Activated CD4-positive, alpha-beta memory T cell treated with anti-CD3 and anti-CD28 coated beads, Interleukin-2, amount 10 ng/mL, durations not matched to agents 7 days and 5 days (primary cell): ENCODE measurements at places on chromosomes 7 and 10. TPM values are rescaled to one million over a fixed set of nuclear protein-coding genes. Genes with fewer than 3 reads are reported as not detected.

Gene ARMC10
- total RNA-seq, result 27.0 TPM

DNA sequence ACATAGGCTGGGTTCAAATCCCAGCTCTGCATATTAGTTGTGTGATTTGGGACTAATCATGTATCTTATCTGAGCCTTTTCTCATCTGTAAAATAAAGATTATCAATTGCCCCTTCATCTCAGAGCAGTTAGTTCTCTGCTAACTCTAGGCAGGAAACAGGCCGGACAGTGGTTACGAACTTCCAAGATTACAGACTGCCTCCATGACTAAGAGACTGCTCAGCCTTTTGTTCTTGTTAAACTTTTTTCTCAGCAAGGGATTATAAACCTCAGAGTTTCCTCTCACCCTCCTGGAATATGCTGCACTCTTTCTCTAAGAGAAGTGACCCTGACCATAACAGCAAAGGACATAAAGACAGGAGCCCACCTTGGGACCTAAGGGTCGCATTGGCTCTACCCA is 52.5 kb upstream of the NFKB2 start:
- H3K27ac ChIP-seq, result no peak overlapping the region
- peaks cover 6% of the 10 kb centered on the region for H3K4me1 ChIP-seq
- no peaks in the 10 kb centered on the region for H3K27me3 ChIP-seq
- DNase-seq, result no peak
- peaks cover 18% of the 10 kb centered on the region for H3K36me3 ChIP-seq
- no peak overlapping the region for H3K4me3 ChIP-seq

- H3K4me3 ChIP-seq, result no peak overlapping the region
- H3K4me1 ChIP-seq, result no peaks in the 10 kb centered on the region
- no peaks in the 10 kb centered on the region for H3K27me3 ChIP-seq
- DNase-seq, result no peak
Measured at GRCh38 chr10:58691528-58691927, 178.9 kb downstream of the BICC1 start.

- no peaks in the 10 kb centered on the region for H3K27me3 ChIP-seq
- H3K36me3 ChIP-seq, result no peaks in the 10 kb centered on the region
- no peak overlapping the region for H3K4me3 ChIP-seq
- DNase-seq, result no peak
- no peaks in the 10 kb centered on the region for H3K4me1 ChIP-seq
- H3K27ac ChIP-seq, result no peak overlapping the region
Measured at GRCh38 chr10:49743464-49744075, 18.6 kb downstream of the OGDHL start.

DNA sequence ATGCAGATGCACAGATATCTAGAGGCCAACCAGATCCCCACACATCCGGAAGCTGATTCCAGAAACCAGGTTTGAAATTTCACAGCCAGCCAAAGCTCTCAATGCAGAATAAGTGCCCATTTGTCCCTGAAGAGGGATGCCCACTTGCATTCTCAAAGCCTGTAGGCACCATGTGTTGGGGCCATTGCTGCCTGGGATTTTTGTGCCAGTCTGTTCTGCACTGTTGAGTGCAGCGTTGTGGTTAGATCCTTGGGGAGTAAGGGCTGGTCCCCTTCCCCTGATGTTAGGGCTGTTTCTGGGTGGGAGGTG is 62.4 kb downstream of the EEPD1 start:
- H3K4me1 ChIP-seq, result no peaks in the 10 kb centered on the region
- DNase-seq, result no peak
- H3K36me3 ChIP-seq, result no peaks in the 10 kb centered on the region
- H3K27me3 ChIP-seq, result peaks cover 3% of the 10 kb centered on the region
- no peak overlapping the region for H3K27ac ChIP-seq
- H3K4me3 ChIP-seq, result no peak overlapping the region

Gene C10orf67
- not detected for total RNA-seq

DNA sequence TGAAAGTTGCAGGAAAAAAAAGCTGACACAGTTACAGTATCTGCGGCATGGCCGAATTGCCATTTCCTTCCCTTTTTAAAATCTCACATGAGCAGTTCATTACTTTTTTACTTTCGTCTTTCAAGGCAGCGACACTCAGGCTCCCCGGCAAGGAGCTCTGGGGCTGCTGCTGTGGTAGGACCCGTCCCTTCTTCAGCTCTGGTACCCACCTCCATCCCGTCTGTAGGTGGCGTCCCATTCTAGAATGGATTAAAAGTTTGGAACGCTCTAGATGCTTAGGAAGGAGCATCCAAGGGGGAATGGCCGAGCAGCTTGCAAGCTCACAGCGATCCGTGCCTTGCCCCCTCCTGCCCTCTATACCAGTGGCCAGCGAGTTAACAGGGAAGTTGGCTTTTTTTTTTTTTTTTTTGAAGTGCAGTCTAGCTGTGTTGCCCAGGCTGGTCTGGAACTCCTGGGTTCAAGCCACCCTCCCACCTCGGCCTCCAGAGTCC is 22.8 kb upstream of the TTYH3 start:
- H3K36me3 ChIP-seq, result no peaks in the 10 kb centered on the region
- H3K4me1 ChIP-seq, result peaks cover 7% of the 10 kb centered on the region
- DNase-seq, result no peak
- no peak overlapping the region for H3K27ac ChIP-seq
- no peak overlapping the region for H3K4me3 ChIP-seq

GRCh38 chr7:49094866-49095265 is 170.5 kb downstream of the CDC14C start:
- H3K27ac ChIP-seq, result no peak overlapping the region
- H3K36me3 ChIP-seq, result no peaks in the 10 kb centered on the region
- no peaks in the 10 kb centered on the region for H3K27me3 ChIP-seq
- H3K4me1 ChIP-seq, result no peaks in the 10 kb centered on the region
- H3K4me3 ChIP-seq, result no peak overlapping the region
- DNase-seq, result no peak

Gene AIFM2
- 3.8 TPM for total RNA-seq

DNA sequence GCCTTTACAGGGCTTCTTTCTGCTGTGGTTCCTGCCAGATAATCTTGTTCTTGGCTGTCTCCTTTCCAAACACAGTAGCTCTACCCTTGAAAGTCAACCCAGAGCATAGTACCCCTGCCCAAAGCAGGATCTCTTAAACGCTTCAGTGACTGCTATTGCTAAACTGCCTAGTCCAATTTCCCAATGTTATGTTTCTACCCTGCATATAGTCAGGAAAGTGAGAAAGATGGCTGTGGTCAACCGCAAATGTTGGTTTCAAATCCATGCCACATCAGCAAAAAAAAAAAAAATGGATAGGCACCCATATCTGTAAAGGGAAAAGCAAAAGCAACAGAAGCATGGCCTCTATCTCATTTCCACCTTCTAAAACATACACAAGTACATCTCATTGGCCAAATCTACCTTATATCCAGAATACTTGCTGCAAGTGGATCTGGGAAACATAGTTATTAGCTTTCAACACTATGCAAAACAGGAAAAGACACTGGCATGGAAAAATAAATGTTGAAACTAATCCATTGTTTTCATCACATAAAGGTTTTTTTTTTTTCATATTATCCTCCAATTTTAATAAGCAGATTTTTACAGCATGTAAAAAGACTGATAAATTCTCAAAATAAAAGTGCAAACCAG is 59.8 kb downstream of the DNAJC1 start:
- peaks cover 5% of the 10 kb centered on the region for H3K4me1 ChIP-seq
- H3K4me3 ChIP-seq, result no peak overlapping the region
- no peaks in the 10 kb centered on the region for H3K27me3 ChIP-seq
- no peak overlapping the region for H3K27ac ChIP-seq

DNA sequence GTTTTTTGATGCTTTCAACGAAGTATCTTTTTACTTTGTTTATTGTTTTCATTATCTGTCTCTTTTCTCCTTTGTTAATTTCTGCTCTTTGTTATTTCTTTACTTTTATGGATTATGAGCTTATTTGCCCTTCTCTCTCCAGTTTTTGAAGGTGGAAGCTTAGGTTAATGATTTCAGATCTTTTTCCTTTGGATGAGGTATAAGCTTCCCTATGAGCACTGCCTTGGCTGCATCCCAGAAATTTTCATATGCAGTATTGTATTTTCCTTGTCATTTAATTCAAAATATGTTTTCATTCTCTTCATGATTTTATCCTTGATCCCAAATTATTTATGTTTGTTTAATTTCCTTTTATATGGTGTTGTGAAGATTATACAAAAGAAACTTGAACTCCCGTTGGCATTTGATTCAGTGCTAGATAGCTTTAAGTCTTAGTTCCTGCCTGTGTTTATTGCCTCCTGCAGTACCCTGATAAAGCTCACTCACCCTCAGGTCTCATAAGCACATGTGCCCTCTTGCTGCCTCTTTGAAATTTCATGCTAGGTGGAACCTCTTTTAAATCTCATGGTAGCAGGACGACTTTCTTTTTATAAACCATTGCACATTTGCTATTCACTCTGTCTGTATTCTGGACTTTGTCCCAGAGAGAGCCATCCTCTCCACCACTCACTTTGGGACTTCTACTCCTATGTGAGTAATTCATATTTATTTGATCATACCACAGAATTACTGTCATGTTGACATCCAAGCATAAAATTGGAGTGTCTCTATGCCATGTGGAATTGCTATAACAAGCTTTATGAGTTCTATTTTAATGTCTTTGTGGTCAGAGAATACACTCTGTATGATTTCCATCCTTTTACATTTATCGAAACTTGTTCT is 23.0 kb upstream of the CEP41 start:
- H3K27ac ChIP-seq, result no peak overlapping the region
- no peak overlapping the region for H3K4me3 ChIP-seq
- peaks cover 5% of the 10 kb centered on the region for H3K36me3 ChIP-seq
- DNase-seq, result no peak

DNA sequence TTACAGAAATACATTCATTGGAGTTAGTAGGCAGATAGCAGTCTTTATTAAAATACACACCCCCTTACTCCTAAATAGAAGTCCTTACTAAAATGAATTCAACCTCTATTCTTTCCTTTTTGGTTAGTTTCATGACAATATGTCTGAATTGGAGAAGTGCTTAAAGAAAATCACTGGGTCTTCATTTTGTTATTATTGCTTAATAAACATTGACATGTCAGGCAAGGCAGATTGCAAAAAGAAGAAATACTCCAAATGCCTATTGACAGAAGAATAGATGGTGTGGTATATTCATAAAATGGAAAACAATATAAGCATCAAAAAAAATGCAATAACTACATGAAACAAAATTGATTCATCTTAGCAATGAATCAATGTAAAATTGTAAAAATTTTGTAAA is 135.5 kb downstream of the TMEM26 start:
- H3K4me1 ChIP-seq, result peaks cover 15% of the 10 kb centered on the region
- no peak overlapping the region for H3K4me3 ChIP-seq
- no peaks in the 10 kb centered on the region for H3K36me3 ChIP-seq

Gene FAM25A
- total RNA-seq, result not detected

Gene MYOZ1
- total RNA-seq, result not detected

Gene RARRES2
- total RNA-seq, result not detected

DNA sequence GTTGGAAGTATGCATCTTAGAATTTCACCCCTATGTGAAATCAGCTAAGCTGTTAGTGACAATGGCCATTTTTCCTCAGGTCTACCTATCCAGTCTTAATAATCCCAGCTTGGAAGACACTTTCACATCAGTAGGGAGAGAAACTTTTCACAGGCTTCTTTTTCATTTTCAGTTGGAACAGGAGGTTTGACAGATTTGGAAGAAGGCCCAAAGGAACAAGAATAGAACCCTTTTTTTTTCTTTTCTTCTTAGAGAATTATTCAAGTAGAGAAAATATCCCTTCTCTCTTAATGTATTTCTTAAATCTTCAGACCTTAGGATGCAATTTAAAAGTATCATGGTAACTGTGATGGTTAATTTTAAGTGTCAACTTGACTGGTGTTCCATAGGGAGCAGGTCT is 410.5 kb upstream of the C7orf33 start:
- no peaks in the 10 kb centered on the region for H3K27me3 ChIP-seq
- no peak overlapping the region for H3K27ac ChIP-seq
- H3K4me3 ChIP-seq, result no peak overlapping the region
- no peaks in the 10 kb centered on the region for H3K36me3 ChIP-seq
